Astrocyte of the spinal cord (primary cell): ENCODE measurements at places on chromosomes 3 and 15.

- DNase-seq, result no peak
Measured at GRCh38 chr15:31487811-31488436, 161.3 kb downstream of the KLF13 start.

GRCh38 chr15:44736181-44736765 lies at the start of gene TRIM69:
TSS of gene TRIM69 (plus strand) at chr15:44736528. CDS start at chr15:44736705, 177 bp downstream.
- no peak for DNase-seq

DNA sequence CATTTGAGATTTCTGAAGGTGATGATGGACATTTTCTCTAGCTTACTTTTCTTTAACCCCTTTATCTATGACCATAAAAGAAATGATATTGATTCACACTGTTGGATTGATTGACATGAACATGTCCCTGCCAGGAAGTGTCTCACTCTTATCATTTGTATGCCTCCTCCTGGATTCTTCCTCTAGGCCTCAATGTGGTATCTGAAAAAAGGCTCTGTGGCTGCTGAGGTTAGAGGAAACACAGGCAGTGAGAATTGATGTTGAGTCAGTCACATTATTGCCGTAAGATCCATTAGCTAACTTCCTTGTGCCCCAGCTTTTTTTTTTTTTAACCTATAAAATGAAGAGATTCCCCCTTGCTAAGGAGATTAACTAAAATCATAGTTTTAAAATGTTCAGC lies 8.0 kb upstream of the THRB start:
- no peak for DNase-seq

DNA sequence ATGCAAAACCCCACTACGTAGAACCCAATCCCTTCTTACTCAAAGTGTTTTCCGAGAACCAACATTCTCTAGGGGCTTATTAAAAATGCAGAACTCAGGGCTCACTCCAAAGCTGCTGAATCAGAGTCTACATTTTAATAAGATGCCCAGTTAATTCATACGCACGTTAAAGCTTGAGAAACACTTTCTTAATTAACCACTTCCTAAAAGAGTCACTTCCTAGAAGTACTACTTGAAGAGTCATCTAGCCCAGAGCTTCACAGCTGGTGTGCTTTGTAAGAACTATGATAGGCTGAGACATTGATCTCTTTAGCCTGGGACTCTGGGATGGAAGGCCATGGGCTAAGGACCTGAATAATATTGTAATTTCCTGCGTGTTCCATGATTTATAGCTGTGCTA lies 9.0 kb downstream of the COL6A5 start:
- DNase-seq, result no peak

- DNase-seq, result no peak
Measured at GRCh38 chr15:45262906-45263461, 10.9 kb downstream of the SLC28A2 start.

DNA sequence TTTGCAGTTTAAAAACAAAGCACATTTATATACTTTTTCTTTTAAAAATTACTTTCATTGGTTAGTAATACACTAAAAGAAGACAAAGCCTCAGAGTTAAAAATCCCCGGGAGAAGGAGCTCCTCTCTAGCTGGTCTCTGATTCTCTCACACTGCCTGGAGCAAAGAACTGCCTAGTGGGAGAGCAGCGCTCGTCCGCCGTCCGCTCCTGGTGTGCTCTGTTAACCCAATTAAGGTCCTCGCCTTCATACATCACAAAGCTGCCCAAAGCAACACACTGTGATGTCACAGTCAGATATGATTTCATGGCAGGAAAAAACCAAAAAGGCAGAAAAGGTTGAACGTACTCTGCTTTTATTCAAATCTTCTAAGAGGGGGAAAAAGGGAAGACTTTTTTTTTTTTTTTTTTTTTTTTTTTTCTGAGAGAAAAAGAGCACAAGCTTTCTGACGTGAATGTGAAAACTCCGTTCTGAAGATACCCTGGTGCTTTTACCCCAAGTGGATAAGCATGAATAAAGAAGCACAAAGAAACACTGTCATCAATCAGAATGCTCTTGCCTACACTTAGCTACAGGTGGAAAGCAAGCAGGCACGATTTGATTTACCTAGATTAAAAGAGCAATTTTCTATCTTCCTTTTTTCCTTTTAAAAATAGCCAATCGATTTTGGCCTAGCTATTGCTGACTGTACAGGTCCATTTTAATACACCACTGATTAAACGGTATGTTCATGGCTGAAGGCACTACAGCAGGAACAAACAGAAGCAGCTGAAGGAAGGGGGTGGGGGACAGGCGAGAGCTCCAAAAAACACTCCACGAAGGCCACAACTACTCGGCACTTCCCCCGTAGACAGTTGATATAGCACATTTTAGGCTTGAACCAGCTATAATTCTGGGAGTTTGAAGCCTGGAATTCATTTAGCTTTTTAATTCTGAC lies 115.2 kb downstream of the TIGIT start:
- DNase-seq, result peak; percentile 25
